B cell (primary cell): ENCODE measurements at places on chromosomes 12 and 14. TPM values are rescaled to one million over a fixed set of nuclear protein-coding genes. Genes with fewer than 3 reads are reported as not detected.

The RFX4 gene
- not detected in 2 replicates for polyA plus RNA-seq

The TSPAN19 gene
- not detected in 2 replicates for polyA plus RNA-seq

The KCNA5 gene
- polyA plus RNA-seq = 0.72 and 0.91 TPM in 2 replicates

- no peak for DNase-seq
Measured at GRCh38 chr12:39419471-39419870, 23.4 kb downstream of the KIF21A start.

DNA sequence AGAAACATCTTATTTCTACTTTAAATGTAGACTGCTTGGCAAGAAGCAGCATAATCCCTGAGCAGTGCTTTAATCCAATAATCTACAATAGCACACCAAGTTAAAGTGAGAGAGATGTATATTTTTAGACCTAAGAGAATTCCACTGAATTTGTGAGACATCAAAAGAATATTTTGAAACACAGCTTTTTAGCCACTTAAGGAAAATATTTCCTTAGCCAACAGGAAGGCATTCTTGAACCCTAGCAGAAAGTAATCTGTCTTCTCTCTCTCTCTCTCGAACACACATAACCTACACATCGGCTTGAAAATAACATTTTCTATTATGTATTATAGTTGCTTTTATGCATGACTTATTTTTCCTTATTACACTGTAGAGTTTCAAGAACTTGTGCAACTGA, 34.0 kb downstream of the KITLG start:
- no peak for DNase-seq

GRCh38 chr14:67447033-67447381, 35.0 kb upstream of the PLEK2 start:
- no peak for DNase-seq

DNA sequence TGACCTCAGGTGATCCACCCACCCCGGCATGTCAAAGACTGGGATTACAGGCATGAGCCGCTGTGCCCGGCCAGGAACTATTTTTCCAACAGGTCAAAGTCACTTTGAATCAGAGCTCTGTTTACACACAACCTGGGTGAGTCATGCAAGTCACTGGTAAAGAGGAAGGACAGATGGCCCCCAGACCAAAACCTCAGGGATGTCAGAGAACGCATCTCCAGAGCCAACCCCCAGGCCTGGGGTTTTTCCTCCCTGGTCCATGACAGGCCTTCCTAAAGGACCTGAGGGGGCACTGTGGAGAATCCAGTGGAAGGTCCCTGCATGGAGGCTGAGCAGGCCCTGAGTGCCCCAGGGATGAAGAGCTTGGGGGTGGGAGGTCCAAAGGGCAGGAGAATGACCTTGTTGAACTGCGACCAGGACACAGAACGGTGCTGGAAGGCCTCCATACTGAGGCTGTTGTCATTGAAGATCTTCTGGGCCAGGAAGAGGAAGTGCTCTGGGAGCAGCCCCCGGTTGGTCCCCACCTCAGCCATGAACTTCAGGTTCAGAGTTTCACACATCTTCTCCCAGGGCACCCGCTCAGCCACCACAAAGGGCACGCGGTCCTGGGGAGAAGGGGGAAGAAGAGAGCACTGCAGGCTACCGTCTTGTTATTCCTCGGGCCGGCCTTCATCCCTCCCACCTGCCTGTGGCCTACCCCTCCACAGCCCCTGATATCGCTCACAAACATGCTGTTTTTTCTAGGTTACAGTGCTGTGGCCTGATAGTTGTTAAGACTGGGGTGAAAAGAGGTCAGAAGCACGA, 9.1 kb downstream of the STAT6 start:
- DNase-seq = peak; percentile 17
